ENCODE measurements at places on chromosomes 4 and X. TPM values are rescaled to one million over a fixed set of nuclear protein-coding genes. Genes with fewer than 3 reads are reported as not detected.

The SLC2A9 gene
- not detected for total RNA-seq

The WNK3 gene
- total RNA-seq = 0.58 TPM

The NXF3 gene
- total RNA-seq = 0.10 TPM

The FAM156B gene
- total RNA-seq = 0.66 TPM

The ANXA3 gene
- 0.35 TPM for total RNA-seq

The SPIN2A gene
- 0.04 TPM for total RNA-seq

Measured in H4 (cell line).